ENCODE measurements at places on chromosomes 12 and 14. TPM values are rescaled to one million over a fixed set of nuclear protein-coding genes. Genes with fewer than 3 reads are reported as not detected.

Gene NANOG
- total RNA-seq: 0.05 TPM

Gene FIGNL2
- total RNA-seq: 0.21 TPM

Gene CLEC2B
- total RNA-seq: 1.3 TPM

Gene POTEG
- not detected for total RNA-seq

Gene KLRC1
- total RNA-seq: not detected

Gene INSM2
- total RNA-seq: 0.04 TPM

Gene LALBA
- not detected for total RNA-seq

Gene OAS3
- 26.6 TPM for total RNA-seq

Gene GPRC5D
- not detected for total RNA-seq

Gene CEP170B
- 29.4 TPM for total RNA-seq

Gene PROX2
- total RNA-seq: not detected

Gene NEUROD4
- not detected for total RNA-seq

Gene POLR3B
- total RNA-seq: 5.5 TPM

Gene PTHLH
- 14.2 TPM for total RNA-seq

Gene P2RX7
- not detected for total RNA-seq

Gene MFAP5
- 0.37 TPM for total RNA-seq

Gene SPTSSA
- total RNA-seq: 31.2 TPM

Gene RPS6KA5
- total RNA-seq: 6.6 TPM

Gene CISTR
- not detected for total RNA-seq

Gene FMNL3
- total RNA-seq: 1.3 TPM

Gene PLA2G1B
- not detected for total RNA-seq

Gene DHRS4
- total RNA-seq: 49.2 TPM

Gene LRP1
- total RNA-seq: 14.8 TPM

Gene MYF5
- total RNA-seq: not detected

Gene KRT85
- total RNA-seq: not detected

Gene DCAF11
- total RNA-seq: 21.8 TPM

Gene POTEM
- total RNA-seq: not detected

Gene PDE3A
- 2.8 TPM for total RNA-seq

Gene RTL1
- 0.27 TPM for total RNA-seq

Gene PPM1H
- total RNA-seq: 9.8 TPM

Gene RD3L
- not detected for total RNA-seq

Gene LHX5
- total RNA-seq: 0.06 TPM

Gene CMA1
- not detected for total RNA-seq

Gene TAS2R10
- total RNA-seq: not detected

Gene TAS2R20
- total RNA-seq: not detected

Gene PRMT5
- total RNA-seq: 115 TPM

All from A549 treated with dexamethasone at 1 μM for 4 hours (cell line).